ENCODE measurements at places on chromosomes 16 and 17.

GRCh38 chr17:35254107-35254773, 11.4 kb downstream of the SLFN5 start:
- DNase-seq: no peak

GRCh38 chr16:9362050-9362449, 270.6 kb downstream of the HAPSTR1 start:
- DNase-seq: no peak

DNA sequence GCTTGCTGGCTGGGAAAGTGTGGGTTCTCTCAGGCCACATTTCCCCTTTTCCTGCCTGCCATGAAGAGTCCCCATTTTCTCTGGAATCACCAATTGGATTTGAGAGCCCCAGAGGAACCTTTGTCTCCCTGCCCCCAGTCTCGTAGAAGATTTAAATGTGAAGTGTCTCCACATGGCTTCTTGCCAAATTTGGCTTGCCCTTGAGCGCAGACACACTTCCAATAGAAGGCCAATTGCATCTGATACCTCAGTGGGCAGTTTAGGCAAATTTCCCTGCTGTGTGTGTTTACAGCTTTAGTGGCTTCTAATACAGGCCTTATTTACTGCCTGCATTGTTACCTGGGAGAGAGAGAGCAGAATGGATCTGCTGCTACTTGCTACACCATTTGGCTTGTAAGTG, 29.7 kb downstream of the CDK5R1 start:
- peak; percentile 82 for DNase-seq

GRCh38 chr16:3471518-3472176, 23.6 kb downstream of the C16orf90 start:
- DNase-seq: no peak

GRCh38 chr16:85048921-85049562, 21.4 kb downstream of the KIAA0513 start:
- peak; percentile 45 for DNase-seq

DNA sequence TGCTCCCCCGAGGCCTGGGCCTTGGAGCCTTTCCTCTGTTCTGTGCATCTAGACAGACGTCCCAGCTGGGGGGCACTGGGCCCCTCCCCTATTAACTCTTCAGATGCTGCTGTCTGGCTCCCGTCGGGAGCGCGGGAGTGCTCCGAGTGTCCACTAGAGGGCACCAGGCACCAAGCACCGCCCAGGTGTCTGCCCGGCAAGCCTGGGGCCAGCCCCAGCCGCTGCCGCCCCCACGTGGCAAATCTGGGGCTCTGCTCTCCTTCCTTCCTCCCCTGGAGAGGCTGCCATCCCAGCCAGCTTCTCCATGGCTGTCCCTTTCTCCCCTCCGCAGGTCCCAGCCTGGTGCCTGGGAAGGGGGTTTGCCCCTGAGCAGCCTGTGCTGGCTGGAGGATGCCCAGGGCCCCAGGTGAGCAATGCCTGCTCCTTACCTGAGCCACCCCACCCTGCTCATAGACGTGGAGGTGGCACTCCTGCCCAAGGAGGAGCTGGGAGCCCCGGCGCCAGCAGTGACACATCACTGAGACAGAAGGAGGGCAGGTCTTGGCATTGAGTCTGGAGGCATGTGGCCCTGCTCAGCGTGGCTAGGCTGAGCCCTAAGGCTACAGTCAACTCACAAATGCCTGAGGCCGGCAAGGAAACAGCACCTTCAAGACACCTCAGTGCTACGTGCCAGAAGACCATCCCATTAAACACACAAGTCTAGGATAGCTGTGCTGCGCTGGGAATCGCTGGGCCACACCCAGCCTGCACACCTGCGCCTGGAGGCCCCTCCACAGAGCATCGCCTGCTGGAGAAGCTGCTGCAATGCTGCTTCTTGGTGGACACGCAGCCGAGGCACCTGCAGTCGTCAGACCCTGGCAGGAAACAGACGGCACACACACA, 19.7 kb downstream of the TMEM235 start:
- DNase-seq: peak; percentile 80

DNA sequence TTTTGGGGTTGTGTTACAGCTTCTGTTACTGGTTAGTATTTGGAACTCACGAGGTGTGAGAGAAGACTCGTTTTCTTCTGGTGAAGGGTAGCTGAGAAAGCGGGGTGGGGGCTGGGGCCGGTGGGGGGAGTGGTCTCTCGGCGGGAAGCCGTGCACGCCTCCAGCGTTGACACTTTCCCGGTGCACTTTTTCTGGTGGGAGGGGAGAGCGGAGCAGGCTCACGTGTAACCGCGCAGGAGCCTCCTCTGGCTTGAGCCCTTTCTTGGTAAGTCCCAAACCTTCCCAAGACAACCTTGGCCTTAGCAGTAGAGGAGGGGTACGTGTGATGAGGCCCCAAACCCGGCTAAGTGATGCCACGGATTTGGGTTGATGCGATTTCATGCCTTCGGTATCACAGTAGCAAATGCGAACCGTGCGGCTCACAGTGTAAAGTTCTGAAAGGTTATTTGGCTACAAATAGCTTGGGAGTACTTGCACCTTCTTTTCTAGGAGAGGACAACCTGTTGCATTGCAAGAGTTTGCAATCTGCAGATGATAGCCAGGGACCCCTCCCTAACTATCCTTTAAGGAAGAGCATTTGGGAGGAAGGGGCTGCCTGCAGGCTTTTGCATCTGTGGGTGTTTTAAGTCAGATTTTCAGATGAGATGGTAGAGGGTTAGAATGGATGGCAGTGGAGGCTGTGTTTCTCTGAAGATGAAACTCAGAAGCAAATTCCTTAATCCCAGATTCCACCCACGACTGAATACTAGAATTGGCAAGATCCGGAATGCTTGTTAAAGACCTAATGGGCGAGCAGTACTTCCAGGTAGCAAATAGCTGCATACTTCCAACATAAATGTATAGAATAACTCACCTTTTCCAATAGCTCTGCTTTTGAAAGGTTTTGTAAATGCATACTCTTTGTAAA, 1.5 kb downstream of the HLF start:
- no peak for DNase-seq

DNA sequence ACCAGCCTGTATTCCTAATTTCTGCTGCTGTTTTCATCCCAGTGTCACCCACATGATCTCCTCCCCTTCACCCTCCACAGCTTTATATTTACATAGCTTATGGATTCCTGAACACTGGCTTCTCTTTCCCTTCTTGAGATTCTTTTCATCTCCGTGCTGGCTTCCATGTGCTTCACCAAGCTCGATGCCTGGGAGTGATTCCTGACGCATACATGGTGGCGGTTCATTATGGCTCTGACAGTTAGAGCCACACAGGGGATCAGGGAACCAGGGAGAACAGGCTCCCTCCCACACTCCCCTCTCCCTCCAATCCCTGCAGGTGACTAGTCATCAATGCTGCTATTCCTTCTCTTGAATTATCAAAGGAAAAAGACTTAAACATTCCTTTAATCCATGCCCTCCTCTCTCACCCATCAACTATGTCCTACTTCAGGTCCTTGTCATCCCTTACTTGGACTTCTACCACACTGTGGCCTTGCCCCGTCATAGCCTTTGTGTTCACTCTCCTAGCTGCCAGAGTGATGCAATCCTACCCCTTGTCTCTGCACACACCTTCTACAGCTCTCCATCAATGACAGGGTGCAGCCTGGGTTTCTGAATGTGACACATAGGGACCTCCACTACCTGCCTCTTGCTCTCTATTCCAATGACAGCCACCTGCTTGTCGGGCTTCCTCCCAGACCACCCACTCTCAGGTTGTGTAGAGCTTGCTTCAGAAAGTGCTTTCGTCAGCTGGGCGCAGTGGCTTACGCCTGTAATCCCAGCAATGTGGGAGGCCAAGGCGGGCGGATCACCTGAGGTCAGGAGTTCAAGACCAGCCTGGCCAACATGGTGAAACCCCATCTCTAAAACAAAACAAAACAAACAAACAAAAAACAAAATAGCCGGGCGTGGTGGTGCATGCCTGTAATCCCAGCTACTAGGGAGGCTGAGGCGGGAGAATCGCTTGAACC, 43.6 kb downstream of the MYH13 start:
- no peak for DNase-seq

DNA sequence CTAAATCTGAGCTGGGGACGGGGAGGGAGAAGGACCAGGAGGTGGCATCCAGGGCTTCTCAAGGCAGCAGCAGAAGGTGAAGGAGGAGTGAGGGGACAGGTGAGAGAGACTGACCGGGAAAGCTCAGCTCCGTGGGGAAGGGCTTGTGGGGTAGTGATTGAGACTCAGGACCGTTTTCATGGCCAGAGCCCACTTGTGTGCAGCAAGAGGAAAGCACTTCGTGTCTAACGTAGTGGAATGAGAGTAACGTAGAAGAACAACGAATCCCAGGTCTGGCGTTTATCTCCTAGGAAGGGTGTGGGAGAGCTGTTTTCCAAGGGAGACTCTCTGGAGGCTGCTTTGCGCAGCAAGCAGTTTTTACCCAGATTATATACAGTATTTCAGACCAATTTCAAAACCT, 1.3 kb upstream of the CDH3 start:
- no peak for DNase-seq

- DNase-seq: no peak
Measured at GRCh38 chr16:47058295-47059086, 85.0 kb upstream of the DNAJA2 start.

DNA sequence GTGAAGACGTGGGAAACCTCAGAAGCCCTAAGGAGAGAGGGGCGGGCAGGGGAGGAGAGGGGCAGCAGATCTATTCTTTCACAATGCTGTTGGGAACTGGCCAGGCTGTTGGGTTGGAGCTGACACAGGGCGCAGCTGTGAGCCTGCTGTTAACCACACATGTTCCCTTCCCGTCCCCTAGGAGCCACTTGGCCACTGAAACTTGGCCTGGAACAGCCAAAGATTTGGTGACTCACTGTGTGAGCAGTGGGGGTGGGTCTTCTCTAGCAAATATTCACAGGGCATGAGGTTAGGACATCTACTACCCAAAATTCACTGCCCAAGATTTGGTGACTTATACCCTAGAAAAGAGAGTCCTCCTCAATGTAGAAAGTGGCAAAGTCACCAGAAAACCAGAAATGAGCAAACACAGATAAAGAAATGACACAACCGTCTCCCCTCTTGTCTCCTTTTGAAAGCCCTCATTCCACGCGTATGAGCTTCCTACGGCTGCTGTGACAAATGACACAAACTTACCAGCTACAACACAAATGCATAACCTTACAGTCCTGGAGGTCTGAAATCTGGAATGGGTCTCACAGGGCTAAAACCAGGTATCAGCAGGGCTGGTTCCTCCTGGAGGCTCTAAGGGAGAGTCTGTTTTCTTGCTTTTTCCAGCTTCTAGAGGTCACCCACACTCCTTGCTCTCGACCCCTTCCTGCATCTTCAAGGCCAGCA, 6.3 kb downstream of the TBC1D16 start:
- DNase-seq: peak; percentile 81

- DNase-seq: peak; percentile 80
Measured at GRCh38 chr17:21098934-21099689, 27.7 kb upstream of the DHRS7B start.

GRCh38 chr16:88790312-88791211, 5.5 kb upstream of the PIEZO1 start:
- no peak for DNase-seq

DNA sequence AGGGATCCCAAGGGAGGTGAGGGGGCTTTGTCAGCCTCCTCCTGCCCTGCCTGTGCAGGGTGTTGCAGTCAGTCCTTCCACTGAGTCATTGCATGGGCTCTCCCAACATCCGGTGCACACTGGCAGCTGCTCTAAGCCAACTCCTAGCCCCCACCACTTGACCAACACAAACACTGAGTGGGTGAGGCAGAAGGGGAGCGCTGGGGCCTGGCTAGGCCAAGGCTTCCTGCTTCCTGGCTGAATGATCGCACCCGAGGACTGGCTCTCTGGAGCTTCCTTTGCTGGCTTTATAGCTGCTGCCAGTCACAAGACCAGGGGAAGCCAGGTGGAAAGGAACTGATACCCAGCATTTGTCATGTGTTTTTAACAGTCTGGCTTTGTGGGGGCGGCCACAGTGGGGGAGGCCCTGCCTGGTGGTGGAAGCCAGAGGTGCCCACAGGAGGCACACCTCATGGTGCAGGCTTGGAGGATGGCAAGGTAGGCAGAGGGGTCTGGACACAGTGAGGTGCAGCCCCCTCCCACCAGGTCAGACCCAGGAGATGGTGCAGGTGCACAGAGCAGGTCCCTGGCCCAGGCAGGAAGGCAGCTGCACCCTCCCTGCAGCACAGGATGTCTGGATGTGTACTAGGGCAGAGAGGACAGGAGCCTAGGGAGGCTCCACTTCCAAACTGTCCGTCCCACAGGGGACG, 6.8 kb downstream of the MPG start:
- peak; percentile 86 for DNase-seq

- no peak for DNase-seq
Measured at GRCh38 chr16:46774743-46775177, 26.6 kb upstream of the MYLK3 start.

DNA sequence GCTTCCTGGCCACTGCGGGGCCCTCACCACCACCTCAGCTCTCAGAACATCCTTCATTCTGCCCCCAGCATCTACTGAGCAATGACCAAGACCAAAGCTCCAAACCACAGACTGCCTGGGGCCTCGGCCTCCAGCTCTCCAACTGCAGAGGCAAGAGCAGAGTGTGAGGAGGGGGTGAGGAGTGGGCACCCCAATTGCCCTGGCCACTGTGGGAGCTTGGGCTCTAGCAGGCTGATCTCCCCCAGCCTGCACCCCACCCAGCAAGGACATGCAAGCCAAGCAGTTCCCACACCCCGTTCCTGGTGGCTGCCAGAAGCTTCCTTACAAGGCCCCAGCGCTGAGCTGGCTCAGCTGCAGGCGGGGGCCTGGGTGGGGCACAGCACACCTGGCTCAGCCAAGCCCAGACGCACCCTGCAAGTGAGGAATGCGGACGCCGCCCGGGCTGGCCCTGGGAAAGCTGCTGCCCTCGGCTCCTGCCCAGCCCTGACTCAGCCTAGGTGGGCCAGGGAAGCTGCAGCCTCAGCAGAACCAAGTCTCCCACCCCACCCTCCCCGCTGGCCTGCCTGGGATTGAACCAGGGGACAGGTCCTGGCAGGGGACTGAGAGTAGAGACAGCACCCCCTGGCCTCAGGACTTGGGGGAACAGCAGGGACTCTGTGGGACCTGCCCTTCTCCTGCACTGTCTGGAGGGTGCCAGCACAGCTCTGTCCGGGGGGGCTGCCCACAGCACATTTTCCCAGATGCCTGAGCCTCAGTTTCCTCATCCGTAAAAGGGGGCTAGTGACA, 29.7 kb upstream of the KRT17 start:
- no peak for DNase-seq

DNA sequence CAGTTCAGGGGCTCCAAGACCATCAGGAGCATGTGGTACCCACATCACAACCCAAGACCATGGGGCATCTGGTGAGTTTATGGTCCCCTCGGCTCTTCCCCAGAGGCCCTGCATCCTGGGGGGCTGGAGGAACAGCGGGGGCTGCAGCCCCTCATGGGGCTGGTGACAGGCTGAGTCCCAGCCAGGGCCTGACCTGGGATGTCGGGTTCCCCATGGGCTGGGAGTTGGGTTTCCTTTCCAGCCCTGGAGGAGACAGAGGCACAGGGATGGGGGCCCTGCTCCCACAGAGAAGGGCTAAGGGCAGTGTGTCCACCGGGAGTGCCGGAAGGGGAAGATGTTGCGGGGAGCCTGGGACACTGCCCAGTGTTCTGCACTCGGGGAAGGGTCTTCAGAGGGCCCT, 82.4 kb downstream of the GOSR1 start:
- no peak for DNase-seq
